Pulmonary artery endothelial cell (primary cell): ENCODE measurements at places on chromosomes 16 and 17. TPM values are rescaled to one million over a fixed set of nuclear protein-coding genes. Genes with fewer than 3 reads are reported as not detected.

The PIK3R5 gene
- not detected in 2 replicates for total RNA-seq

DNA sequence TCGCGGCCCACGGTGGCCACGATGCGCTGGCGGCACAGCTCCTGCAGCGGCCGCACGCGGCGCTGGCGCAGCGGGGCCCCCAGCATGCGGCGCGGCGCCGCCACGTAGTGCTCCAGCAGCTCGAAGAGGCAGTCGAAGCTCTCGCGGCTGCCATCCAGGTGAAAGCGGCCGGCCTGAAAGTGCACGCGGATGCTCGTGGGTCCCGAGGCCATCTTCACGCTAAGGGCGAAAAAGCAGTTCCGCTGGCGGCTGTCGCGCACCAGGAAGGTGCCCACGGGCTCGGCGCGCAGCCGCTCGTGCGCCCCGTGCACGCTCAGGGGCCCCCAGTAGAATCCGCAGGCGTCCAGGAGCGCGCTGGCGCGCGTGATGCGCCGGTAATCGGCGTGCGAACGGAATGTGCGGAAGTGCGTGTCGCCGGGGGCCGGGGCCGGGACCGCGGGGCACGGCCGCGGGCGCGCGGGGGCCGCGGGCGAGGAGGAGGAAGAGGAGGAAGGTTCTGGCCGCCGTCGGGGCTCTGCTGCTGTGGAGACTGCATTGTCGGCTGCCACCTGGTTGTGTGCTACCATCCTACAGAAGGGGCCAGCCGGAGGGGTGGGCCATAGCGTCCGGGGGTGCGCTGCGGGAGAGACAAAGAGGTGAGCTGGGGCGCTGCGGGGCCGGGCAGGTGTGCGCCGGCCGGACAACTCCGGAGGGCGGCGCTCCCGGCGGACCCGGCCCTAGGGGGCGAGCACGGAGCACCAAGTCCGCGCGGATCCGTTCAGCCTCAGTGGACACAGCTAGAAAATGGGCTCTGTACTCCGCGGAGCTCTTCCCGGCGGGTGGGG, 879 bp downstream of the SOCS1 start:
- no peak for DNase-seq

DNA sequence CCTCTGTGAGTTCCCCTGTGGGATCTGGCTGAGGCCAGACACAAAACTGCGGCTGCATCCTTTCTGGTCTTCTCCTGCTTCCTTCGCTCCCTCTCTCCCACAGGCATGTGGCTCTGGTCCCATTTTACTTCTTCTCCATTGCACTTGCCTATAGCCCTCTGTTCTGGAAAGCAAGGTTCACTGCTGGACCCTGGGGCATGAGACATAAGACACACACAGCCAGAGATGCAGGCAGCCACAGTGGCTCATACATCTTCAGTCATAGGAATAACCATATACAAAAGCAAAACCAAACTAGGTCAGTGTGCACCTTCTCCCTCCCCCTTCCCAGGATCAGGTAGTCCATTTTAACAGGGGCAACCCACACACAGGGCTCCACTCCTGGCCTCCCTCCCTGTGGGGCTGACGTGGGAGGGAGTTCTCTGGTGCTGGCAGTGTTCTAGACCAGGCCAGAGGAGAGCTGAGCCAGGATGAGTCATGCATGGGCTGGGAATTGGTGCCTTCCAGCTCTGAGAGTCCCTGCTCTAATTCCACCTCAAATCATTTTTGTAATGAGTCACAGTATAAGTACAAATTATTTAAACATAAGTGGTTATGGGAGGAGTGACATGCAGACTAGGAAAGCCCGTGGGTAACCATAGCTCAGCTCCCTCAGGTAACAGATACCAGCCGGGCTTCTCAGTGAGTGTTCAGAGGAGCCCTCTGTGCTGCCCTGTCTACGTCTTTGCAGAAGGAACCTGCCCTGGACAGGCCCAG, 58.0 kb downstream of the ASIC2 start:
- DNase-seq: no peak

The ABCC11 gene
- total RNA-seq: not detected in 2 replicates

The KRT17 gene
- 3.1 and 3.8 TPM in 2 replicates for total RNA-seq

- no peak for DNase-seq
Measured at GRCh38 chr17:77372444-77373298, 231.9 kb downstream of the SEC14L1 start.

DNA sequence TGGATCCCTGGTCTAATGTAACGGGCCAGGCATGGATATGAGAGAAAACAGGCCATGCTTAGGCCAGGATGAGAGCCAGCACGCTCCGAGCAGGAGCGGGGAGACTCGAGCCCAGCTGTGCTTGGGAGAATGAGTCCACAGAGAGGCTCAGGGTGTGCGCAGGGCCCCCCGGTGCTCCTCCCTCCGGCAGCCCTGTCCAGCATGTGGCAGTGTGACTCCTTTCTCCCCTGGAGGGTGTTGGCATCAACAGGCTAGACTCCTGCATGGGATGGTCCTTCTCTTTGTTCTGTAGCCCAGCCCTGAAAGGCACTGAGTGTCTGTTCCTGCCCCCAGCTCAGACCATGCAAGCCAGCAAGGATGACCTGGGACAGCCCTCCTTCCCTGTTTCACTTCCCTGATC, 23.4 kb downstream of the PGS1 start:
- no peak for DNase-seq

GRCh38 chr16:50172195-50172922, 19.3 kb downstream of the TENT4B start:
- DNase-seq: no peak

- DNase-seq: no peak
Measured at GRCh38 chr17:68701046-68701445, 99.9 kb upstream of the FAM20A start.

GRCh38 chr16:12529582-12529981, 274.1 kb downstream of the CPPED1 start:
- no peak for DNase-seq

DNA sequence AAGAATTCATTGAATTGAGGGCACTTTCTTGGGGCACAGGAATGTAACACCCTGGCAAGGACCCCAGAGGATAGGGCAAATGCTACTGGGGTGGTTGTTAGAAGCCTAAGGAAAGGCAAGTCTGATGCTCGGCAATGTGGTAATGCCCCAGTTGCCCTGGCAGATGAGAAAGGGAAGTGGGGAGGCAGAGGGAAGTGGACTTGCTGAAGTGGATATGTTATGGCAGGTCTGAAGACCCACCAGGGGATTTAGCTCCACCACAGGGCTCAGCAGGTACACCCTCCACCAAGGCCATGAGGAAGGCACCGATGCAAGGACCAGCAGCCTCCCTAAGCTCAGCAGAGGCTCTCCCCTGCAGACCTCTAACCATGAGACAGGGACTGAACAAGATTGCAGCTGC, 184.8 kb downstream of the IRX5 start:
- no peak for DNase-seq

DNA sequence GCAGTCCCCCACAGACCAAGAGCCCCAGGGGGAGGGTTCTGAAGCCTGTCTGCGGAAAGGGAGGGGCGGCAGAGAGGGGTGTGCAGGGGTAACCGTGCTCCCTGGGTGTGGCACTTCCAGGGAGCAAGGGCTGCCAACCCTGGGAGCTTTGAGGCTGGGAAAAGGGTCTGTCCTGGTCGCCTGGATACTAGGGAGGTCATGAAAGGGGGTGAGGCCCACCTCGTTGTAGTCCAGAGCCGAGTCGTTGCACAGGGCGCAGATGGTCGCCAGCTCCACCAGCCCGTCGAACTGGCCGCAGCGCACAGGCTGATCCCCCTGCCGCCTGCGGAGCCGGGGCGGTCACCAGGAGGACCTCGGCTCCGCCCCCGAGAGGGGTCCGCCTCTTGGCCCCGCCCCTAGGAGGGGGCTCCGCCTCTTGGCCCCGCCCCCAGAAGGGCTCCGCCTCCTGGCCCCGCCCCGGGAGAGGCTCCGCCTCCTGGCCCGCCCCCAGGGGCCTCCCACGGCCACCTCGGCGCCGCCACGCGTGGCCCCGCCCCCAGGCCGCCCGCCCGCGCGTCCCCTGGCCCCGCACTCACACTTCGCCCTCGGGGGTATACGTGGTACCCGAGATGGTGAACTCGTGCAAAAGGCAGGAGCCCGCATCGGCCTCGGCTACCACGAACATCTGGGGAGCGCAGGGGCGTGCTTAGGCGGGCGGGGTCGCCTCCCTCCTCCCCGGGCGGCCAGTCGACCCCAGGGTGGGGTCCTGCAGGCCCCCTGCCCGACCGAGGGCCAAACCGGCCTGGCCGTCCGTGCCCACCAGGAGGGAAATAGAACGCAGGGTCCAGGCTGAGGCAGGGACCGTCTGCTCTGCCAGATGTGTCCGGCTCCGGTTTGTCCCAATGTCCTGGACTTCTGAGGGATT, 19.5 kb downstream of the ATP2A3 start:
- no peak for DNase-seq

GRCh38 chr17:42586514-42587230, 9.1 kb upstream of the PSMC3IP start:
- DNase-seq: no peak

GRCh38 chr16:56801762-56802161, 63.2 kb upstream of the SLC12A3 start:
- DNase-seq: no peak

The IRX3 gene
- total RNA-seq: 0.07 and 2.2 TPM in 2 replicates

- DNase-seq: no peak
Measured at GRCh38 chr17:39943702-39944392, 16.3 kb downstream of the LRRC3C start.

The DHX58 gene
- total RNA-seq: 9.6 TPM in 2 replicates

GRCh38 chr17:60135951-60136666, 13.7 kb upstream of the CA4 start:
- no peak for DNase-seq

DNA sequence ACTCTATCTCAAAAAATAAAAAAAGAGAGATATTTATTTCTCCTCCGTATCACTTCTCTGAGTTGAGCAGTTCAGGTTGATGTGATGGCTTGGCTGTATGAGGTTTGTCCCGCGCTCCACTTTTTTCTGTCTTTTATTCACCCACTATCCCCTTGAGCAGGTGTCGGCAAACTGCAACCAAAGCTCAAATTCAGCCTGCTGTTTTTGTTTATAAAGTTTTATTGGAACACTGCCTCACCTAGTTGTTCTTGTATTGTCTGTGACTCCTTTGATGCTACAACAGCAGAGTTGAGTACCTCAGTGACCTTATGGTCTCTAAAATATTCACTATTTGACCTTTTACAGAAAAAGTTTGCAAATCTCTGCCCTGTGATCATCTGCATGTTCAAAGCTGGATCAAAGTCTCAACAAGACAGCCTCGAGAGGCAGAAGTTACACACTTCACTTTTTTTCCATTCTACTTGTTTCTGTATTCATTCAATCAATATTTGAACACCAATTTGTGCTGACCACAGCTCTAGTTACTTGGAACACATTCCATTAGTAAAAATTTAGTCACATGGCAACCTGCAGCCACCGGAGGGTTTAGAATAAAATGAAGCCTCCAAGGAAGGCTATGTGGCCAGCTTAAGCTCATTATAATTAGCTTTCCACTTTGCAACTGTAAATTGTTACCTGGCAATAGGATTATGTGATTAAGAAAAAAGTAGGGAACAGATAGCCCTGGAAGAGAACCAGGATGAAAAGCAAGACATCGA, 945.8 kb downstream of the KCNJ2 start:
- no peak for DNase-seq

GRCh38 chr17:41835800-41836549, at the start of gene NT5C3B:
TSS of gene NT5C3B (minus strand) at chr17:41836232. CDS start at chr17:41836193, 39 bp downstream.
- no peak for DNase-seq
